ENCODE measurements at places on chromosomes 1 and 21.

GRCh38 chr1:7108251-7108650, 323.0 kb downstream of the CAMTA1 start:
- no peak for DNase-seq

- no peak for DNase-seq
Observed at GRCh38 chr1:244217711-244218110, 166.6 kb downstream of the ZBTB18 start.

GRCh38 chr21:29737186-29737585, 202.6 kb downstream of the GRIK1 start:
- DNase-seq: no peak

DNA sequence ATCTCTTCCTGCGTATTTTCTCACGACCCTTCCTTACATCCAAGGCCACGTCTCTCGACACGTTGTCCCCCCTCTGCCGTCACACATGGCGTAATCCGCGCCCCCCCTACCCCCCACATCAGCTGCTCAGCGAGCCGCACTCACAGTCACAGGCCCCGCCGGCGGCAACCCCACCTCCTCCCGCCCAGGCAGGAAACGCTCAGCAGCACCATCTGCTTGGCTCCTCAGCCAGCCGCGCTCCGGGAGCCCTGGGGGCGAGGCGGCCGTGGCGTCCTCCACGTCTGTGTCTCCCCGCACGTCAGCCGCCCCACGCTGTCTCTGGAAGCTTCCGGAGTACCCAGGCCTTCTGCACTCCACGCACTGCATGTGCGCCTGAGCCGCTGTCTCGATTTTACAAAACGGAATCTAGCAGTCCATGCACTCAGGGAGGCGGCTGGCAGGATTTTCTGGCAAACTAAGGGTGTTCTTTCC, 64.6 kb downstream of the SIK1 start:
- DNase-seq: peak; percentile 46

DNA sequence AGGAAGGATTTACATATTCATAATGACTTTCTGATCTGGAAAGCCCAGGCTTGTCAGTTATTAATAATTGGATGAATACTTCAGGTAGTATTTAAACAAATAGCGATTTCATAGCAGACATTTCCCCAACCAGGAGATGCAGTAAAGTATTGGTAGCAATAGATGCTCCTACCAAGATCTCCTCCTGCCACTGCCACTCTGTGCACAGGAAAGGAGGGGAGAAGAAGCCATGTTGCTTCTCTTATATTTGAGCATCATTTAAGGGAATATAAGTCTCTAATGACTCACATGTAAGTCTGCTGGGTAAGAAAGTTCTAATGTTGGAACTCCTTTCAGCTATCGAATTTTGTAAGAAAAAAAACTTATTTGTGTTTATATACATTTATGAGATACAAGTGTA, 420 bp upstream of the IFI16 start:
- no peak for DNase-seq

- no peak for DNase-seq
Observed at GRCh38 chr1:154837034-154837671, 32.9 kb downstream of the KCNN3 start.

GRCh38 chr21:17462276-17462981, 50.4 kb upstream of the CXADR start:
- DNase-seq: no peak

GRCh38 chr1:47830641-47831333, 166.4 kb downstream of the TRABD2B start:
- no peak for DNase-seq

DNA sequence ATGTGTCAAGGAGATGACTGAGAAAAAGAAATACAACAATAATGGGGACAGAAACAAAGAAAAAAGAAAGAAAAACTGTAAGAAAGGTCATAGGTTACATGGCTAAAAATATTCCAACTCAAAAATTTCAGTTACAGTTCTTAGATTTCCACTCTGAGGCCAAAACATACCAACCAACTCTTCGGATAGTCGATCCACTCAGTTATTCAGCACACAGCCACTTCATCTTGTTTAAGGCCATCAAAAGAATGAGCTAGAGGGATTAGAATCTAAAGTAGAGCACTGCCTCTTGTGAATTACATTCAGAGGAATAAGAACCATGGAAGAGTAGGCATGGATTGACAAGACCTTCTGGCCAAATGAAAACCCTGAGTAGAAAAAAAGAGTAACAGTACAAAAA, 277.0 kb downstream of the MRPL39 start:
- DNase-seq: no peak

DNA sequence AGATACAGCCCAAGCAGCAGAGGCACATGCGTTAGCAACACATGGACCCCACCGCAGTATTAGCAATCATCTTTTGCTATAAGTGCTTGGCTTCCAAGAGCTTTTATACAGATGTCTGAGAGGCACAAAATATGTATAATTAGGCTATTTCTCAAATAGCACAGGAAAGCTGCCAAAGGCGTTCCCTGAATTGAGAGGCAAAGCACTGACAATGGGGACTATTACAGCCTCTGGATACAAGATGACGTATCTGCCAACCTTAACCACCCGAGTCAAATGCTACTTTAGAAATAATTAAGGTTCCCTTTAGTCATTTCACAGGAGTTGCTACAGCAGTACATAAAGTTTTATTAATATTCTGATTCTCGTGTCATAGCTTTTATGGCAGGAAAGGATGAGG, 6.4 kb downstream of the STMN1 start:
- DNase-seq: no peak

DNA sequence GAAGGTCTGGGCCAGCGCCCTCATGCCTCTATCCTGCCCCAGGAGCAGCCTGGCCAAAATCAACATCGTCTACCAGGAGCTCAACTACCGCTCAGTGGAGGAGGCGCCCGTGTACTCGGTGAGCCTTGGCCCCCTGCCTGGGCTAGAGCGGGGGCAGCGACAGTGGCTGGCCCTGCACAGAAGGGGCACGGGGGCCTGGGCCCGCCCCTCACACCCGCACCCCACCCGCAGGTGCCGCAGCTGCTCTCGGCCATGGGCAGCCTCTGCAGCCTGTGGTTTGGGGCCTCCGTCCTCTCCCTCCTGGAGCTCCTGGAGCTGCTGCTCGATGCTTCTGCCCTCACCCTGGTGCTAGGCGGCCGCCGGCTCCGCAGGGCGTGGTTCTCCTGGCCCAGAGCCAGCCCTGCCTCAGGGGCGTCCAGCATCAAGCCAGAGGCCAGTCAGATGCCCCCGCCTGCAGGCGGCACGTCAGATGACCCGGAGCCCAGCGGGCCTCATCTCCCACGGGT, 10.8 kb downstream of the SCNN1D start:
- DNase-seq: no peak

DNA sequence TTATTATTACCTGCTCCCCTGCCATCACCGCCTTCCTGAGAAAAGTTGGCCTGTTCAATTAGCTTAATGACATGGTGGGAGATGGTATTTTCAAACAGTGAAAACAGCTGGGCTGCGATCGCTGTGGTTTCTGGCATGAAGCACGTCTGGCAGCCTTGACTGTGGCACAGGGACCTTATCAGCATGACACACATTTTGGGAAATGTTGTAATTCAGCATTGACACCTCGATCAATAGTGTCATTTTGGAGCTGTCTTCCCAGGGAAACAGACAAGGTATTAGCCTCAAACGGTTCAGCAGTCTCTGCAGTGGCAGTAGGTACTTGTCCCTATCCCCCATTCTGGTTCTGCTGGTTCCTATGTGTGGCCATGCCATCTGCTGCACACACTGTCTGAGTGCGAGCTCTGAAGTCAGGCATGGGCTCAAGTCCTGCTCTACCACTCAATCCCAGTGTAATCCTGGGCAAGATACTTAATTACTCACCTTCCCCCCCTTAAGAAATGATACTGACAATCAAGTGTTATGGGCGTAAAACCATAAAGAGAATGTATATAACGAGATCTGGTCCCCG, 154.5 kb upstream of the KCND3 start:
- no peak for DNase-seq

DNA sequence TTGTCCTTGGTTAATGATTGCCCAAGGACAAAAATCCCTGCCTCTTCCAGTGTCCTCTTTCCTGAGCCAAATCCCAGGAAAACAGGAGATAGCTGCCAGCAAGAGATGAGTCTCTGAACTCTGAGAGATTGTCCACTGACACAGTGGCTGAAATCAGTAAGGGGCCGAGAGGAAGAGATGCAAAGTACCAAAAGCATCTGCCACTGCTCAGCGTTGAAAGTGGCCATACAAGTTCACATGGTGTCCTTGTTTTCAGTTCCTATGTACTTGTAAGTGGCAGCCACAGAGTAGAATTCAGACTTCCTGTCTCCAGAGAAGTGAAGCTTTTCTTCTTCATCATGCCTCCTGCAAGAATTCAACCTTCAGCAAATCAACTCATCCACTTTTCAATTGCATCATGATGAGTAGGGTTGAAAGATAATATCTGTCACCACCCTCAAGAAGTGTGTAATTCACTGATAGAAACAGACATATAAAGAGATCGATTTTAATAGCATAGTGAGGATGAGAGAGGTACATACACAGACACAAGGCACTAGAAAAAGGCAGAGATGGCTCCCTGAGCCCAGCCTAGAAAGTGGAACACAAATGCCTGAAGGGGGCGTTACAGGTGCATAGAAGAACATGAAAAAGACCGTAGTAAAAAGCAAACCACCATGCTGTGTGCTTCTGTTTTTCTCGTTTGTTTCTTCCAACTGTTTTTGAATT, 185.8 kb downstream of the MRPL39 start:
- peak; percentile 29 for DNase-seq

DNA sequence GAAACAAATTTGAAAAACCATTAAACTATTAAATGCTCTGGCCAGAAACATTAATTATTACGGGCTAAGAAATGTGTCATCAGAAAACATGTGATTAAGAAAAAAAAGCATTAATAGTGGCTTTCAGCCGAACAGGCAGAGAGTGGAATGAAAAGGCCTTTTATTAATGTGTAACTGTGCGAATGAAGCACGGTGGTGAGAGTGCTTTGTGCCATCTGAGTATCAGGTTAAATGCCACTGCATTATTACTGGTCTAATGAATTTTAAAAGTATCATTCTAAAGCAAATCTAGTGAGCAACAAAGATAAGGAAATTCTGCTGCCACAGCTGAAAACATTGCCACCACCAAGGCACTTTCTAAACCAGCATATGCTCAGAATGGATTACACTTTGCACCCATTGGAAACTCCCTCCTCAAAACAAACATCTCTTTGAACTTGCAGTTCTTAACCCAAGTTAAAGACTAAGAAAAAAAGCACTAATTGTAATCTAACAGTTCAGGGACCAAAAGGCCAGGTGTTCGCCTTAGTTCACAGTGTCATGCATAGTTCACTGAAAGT, 30.0 kb upstream of the SSX2IP start:
- DNase-seq: no peak

GRCh38 chr1:10529091-10529490, 54.3 kb downstream of the PEX14 start:
- DNase-seq: no peak

DNA sequence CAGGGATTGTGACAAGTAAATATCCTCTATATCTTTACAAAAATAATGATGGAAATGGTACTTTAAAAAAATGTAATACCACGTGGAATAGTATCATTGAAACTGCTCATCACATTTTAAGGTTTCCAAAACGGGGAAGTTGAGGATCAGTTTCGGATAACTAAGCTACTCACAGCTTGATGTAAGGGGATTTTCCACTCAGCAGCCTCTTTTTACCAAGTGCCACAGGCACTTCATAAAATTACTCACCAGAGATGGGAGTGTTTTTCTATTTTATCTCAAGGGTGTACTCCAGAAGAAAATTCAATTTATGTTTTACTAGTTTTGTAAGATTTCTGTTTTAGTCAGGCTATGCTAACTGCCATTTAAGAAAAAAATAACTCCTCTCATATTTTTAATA, 91.7 kb downstream of the TPR start:
- no peak for DNase-seq

DNA sequence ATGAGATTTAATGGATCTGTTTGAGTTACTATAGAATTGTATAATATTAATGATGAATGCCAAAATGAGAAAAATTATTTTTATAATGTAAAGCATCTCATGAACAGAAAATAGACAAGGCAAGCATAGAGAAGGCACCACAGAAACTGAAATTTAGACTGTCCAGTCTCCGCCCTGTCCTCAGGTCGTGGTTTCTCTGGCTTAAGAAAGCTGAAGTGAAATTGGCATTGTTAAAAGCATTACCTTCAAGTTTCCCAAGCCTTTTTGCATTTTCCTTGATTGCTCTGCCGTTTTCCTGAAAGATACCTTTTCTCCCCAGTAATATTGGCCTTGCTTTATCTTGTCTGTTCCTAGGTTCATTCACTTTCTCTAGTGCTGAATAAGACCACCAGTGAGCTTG, 58.0 kb downstream of the VPS13D start:
- no peak for DNase-seq

- no peak for DNase-seq
Observed at GRCh38 chr1:113136476-113136875, 63.5 kb downstream of the LRIG2 start.

DNA sequence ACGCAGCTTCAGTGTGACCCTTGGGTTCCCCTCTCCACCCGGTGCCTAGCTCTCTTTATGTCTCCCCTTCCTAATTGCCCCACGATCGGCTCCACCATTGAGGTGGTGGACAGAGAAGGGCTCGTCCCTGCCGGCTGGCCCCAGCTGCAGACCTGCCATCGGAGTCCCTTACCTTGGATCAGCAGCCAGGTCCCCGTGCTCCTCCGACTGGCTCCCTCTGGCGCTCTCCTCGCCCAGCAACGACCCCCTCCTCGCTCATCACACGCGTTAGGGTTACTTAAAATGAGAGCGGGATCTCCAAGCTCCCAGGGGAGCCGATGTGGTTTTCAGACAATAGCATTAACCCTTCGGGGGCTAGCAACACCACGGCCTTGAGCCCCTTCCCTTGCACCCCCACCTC, 8.1 kb upstream of the ETV3L start:
- DNase-seq: no peak

DNA sequence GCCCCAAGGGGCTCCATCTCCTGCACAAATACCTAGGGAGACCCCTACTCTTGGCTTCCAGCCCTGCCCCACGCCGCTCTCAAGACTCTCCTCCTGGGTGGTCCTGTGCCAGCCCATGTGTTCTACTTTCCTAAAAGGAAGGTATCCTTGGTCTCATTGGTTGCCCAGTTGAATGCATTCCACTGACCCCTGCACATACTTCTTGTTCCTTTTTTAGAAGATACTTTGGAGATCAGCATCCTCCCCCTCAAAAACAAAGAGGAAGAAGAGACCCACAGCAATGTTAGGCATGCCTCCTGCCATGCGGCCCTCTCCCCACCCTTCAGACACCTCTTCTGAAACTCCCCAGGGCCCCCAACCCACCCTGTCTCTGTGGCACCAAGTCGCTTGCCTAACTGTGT, 4.1 kb downstream of the SLAMF9 start:
- no peak for DNase-seq

DNA sequence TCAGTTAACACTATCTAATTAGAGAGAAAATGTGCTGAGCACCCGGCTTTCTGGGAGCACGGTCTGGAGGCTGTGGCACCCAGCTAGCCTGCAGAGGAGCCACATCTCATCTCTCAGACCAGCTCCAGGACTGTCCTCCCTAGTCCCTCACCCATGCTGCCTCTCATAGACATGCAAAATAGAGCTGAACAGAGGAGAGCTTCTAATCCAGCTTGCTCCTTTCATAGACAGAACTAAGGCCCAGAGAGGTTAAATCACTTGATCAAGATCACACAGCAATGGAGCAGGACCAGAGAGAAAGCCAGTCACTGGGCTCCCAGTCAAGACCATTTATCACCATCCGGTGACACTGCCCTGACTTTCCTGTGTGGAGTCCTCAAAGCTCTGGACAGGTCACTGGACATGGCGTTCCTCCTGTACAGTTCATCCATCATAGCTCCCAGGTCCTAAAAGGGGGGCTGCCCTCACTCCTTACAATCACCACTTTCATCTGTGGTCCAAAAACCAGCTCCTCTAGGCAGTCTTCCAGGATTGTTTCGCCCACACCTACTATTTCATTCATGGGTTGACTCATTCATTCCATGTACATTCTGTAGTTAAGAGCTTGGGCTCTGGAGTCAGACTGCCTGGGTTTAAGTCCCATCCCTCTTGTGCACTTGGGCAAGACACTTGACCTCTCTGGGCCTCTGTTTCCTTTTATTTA, 8.8 kb upstream of the CAMK2N1 start:
- no peak for DNase-seq

All from endothelial cell (in vitro differentiated cells).